ENCODE measurements at places on chromosomes 4 and X.

DNA sequence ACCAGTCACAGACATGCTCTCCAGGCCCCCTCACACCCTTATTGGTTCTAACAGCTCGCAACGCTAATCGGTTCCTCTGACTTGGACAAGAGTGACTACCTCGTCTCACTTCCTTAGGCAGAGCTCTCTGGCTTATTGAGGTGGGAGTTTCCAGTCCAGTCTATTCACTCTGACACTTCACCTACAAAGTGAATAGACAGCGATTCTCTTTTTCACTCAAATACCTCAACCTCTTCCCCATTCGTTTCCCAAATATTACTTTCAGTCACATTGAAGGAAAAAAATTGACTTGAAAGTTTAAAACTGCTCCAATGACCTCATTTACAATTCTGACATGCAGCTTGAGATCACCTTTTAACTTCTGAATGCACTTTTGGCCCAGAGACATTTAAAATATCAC is 17.7 kb downstream of the HELT start:
- DNase-seq, result no peak

GRCh38 chr4:44150091-44150576 is 298.5 kb downstream of the KCTD8 start:
- DNase-seq, result no peak

- no peak for DNase-seq
Observed at GRCh38 chr4:145843148-145843547, 95.5 kb downstream of the ZNF827 start.

DNA sequence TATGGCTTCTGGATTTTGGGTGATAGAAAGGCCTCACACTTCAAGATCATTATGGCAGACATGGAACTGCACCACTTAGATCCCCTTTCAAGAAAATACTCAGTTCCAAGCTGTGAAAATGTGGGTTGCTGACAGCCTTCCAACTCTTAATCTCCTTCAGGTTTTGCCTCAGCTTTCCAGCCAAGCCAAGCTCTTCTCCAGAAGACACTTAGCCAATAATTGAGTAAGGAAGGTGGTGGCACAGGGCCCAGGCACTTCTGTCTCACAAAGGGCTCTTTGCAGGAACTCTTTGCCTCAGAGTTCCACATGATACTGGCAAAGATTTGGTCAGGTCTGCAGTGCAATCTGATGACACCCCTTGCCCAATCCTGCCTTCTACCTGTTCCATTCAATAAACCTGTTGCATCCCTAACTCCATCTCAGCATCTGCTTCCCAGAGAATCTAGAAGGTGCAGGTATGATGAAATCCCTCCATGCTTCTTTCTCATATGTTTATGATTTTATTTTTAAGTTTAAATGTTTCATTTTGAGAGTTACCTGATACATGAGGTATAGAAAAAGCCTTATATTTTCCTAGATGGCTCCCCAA is 30.6 kb downstream of the ANXA5 start:
- DNase-seq, result no peak

DNA sequence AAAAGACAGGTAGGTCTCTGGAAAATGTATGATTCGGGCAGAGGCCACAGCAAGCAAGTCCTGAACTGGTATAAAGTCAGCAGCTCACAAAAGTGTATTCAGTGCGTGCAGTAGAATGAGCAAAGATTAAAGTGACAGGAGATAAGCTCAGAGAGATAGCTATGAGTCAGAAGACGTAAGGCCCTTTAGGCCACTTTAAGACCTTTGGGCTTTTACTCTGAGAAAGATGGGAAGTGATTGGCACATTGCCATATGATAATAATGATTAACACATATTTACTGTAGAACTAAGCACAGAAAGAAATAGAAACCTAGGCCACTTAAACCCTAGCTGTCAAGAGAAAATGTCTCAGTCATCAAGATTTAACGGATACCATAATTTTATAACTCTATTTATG is 51.7 kb downstream of the TBCK start:
- no peak for DNase-seq

DNA sequence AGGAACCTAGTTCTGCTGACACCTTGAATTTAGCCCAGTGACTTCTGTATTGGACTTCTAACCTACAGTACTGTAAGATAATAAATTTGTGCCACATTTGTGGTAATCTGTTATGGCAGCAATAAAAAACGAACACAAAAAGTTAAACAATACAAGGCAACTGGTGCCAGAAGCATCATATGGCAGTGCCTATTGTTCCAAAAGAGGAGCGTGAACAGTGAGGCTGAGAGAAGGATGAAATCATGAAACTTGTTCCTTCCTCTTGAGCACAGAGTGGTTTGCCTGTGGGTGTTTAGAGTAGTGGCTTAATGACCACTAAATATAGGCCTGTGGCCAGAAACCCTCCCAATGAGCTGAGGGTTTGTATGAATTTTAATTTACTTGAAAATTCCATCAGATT is 69.7 kb upstream of the PGRMC2 start:
- DNase-seq, result no peak

DNA sequence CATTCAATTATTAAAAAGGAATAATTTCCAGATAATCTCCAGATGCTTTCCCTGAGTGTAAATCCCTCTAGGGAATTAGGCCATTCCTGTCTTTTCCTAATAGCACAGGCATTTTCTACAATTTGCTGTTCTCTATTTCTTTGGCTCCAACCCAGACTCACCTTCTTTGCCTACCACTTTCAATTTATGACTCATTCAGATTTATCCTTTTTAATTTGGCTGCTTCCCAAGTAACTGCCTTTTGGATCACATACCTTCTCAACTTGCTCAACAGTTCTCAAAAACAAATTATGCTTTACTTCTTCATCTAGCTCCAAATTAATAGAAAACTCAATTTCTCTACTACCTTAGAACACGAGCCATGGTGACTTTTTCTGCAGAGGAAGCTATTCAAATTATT is 1166.3 kb upstream of the PCDH7 start:
- no peak for DNase-seq

Data from CD4-positive, alpha-beta T cell treated with Interleukin-10 for 1 hour (primary cell).